Midbrain (tissue), 1 donor: ENCODE measurements at places on chromosomes 2 and 18.
A peak's percentile ranks its signal among the peaks of the same experiment; 100 is the strongest.

GRCh38 chr2:98454500-98455235, 10.0 kb downstream of the INPP4A start:
- no peak for DNase-seq

- no peak for DNase-seq
These were observed 155.8 kb upstream of the RND3 start for GRCh38 chr2:150643114-150643725.

GRCh38 chr2:208269091-208269490, 3.0 kb downstream of the PIKFYVE start:
- no peak for DNase-seq

DNA sequence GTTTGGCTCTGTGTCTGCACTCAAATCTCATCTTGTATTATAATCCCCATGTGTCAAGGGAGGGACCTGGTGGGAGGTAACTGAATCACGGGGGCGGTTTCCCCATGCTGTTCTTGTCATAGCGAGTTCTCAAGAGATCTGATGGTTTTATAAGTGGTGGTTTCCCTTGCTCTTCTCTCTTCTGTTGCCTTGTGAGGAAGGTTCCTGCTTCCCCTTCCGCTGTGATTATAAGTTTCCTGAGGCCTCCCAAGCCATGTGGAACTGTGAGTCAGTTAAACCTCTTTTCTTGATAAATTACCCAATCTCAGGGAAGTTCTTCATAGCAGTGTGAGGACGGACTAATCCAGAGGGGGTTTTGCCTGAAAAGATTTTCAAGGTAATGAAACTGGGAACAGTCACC, 245.4 kb downstream of the GALR1 start:
- no peak for DNase-seq

GRCh38 chr2:172701250-172701649, 34.4 kb upstream of the RAPGEF4 start:
- no peak for DNase-seq

DNA sequence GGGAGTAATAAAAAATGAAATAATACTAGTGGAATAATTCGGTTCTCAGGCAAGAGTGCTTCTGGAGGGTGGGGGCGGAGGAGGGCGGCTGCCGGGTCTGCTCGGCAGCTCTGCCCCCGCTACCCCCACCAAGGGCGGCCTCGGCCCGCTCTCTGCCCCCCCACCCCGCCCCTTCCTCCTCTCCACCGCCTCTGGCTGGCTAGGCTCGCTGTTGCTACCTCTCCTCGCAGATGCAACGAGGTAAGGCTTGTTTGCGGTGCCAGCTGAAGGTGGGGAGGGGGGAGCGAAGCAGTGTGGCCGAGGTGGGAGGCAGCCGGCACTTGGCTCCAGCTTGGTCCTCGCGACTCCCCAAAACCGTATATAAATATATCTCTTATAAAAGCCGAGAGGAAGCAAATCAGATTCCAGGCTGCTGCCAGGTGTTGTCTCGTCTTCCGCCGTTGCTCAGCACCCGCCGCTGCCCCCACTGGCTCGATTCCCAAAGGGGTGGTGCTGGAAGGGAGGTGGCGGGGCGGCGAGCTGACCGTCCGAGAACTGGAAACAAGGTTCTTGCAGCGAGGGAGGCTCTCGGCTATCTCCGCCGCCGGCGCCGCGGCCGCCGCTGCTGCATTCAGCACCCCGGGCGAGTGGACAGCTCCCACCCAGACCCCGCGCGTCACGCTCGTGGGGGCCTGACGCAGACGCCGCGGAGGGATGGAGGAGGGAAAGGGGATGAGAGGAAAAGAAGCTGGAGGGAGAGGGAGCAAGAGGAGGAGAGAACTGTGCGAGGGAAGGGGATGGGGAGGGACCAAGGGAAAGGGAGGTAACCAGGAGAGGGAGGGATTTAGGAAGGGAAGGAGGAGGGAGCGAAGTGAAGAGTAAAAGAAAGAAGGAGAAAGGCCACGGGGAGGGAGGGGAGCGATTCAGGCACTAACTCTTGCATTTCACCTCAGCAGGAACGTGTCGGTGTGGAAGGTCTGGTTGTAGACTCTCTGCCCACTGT, at the start of gene MARCHF4:
MARCHF4 (minus strand) TSS at position 763 of the 982 bp plus-strand sequence. CDS start 2,223 bp downstream, outside the sequence.
- DNase-seq, result peak; percentile 69

- DNase-seq, result no peak
These were observed 461 bp downstream of the PRADC1 start for GRCh38 chr2:73232403-73233153.

DNA sequence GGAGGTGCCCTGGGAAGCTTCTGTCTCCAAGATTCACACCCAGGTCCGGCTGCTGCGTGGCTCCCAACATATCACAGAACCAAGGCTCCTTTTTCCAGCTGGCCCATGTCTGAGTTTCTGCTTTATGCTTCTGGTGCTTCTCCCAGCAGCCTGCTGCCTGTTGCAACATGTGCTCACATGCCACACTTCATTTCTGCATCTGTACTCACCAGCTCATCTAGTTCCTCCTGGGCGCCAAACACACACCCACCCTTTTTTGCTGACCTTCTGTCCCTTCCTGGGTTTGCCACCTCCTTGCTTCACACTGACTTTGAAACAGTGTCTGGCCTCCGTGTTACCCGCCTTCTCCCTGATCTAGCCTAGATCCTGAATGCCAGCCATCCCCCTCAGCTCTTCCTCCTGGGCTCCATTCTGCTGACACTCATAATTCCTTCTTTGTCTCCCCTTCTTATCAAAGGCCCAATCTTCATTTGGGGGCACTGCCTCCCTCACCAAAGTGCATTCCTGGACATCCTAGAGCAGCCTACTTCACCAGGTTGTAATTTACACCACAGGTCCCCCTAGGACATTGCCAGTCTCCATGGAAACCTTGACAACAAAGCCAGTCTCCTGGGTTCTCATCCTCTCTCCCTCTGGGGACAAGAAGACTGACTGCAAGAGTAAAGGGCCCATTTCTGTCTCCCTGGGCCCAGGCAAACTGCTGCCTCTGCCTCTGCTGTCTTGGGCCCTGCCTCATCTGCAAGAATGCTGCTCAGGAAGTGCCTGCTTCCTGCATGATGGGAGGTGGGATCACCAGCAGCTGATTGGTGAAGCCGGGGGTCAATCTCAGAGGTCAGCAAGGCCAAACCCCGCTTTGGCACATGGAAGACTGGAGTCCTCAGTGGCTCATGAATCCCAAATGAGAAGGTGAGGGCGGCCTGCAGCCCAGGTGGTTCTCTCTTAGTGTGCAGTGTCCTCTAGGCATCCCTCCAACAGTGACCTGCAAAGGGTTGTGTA, 13.9 kb upstream of the PROM2 start:
- no peak for DNase-seq

DNA sequence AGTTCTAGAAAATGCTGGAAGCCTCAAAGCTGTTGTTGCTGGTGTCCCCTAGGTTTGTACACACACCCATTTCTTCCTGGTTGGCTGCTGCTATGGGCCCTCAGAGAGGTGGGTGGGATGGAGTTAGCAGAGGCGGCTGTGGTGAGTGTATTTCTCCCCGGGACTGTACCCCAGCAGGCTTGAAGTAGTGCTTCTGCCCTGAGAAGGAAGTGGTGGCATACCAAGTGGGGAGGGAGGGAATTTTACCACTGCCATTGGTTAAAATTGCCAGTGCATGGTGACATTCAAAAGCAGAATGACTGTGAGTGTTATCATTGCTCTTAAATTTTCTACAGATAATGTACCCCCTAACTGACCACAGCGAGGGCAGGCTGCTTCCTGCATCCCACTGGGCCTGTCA, 125.6 kb upstream of the CAPN13 start:
- DNase-seq, result no peak

- DNase-seq, result peak; percentile 68
These were observed 563.1 kb upstream of the PIK3C3 start for GRCh38 chr18:41391616-41392595.

DNA sequence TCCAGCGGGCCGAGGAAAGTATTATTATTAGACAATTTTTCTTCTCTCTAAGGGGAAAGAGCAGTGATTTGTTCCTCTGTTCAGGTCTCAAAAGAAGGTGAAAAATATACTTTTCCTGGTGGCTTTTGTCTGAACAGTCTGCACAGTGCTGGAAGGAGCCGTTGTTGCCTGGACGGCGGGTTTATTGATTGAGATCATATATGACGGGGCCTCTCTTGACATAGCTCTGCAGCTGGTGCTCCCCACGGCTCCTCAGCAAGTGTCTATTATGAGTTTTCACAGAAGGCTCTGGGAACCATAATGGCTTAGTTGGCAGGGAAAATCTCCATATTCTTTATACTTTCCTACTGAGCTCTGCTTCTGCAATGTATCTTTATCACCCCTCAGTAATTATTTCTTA, 42.9 kb downstream of the FSHR start:
- DNase-seq, result no peak

GRCh38 chr2:85705680-85706039, 11.5 kb downstream of the GNLY start:
- no peak for DNase-seq

- no peak for DNase-seq
These were observed 6.6 kb downstream of the ACMSD start for GRCh38 chr2:134845028-134845427.

GRCh38 chr2:3482363-3482821, 36.9 kb downstream of the ADI1 start:
- no peak for DNase-seq

DNA sequence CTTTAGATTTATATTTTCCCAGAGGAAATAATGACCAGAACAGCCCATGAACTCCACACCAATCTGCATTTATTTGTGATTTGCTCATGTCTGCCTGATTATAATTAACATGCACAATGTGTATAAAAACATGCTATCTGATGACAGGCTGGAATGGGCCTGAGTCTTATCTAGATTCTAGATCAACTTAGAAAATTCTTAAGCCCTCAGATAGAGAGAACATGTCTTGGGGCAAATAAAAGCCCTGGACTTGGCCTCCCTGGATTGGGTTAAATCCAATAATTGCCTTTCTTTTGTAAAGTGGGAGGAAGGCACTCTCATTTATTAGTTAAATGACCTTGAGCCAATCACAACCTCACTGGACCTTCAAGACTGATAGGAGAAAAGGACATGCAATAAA, 61.8 kb downstream of the EVA1A start:
- no peak for DNase-seq

DNA sequence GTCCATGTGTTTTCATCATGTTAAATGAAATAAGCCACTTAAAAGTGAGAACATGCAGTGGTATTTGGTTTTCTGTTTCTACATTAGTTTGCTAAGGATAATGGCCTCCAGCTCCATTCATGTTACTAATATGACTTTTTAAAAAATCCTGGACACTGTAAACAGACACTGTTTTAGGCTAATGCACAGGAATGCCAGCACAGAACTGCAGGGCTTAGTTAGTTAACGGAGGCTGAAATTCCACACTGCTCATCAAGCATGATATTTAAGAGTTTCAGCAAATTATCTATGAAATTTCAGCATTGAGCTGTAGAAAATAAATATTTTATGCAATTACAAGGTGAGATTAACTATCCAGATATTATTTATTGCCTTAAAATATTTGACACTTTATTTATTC, 42.5 kb upstream of the PAX3 start:
- DNase-seq, result no peak

DNA sequence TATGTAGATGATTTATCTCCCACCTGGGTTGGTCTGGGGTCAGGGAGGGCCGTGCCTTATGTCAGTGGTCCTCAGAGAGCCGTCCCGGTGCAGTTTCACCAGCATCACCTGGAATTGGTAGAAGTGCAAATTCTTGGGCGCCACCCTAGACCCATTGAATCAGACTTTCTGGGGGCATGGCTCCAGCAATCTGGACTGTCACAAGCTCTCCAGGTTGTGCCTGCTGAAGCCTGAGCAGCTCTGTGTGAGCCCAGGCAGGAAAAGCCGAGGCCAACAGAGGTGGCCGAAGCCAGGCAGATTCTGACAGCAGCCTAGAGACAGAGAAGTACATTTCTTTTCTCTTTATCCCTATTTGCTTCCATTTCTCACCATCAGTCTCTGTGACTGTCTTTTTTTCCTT, 98.4 kb upstream of the SEC11C start:
- no peak for DNase-seq

DNA sequence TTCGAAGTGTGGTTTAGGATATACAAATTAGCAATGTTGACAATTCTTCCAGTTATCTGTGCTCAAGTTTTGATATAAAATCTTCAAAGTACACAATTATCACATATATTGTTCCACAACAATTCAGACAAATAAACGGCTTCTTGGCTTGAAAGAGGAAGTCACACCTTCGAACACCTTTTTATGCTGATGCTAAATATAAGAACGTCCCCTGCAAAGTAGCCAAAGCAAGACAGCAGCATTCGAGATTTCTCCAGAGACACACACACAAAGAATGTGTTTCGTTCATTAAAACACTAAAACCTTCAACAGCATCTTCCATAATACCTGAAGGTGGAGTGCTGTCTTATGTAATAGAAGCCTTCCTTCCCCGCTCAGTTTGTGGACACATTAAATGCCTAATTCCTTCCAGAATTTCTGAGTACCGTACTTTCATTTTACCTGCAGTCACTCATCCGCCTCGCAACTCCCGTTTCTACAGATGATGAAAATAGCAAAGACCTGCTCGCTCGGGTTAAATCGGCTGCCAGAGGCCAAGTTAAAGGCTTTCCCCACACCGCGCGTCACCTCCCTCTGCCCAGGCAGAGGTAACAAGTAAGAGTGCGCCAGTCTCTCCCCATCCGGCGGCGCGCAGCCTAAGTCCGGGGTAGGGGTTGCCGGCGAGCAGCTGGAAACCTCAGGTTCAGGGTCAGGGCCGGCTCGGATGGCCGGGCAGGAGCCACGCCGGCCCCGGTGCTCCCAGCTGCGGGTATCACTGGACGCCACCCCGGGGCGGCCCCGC, 847 bp downstream of the SERPINE2 start:
- DNase-seq, result no peak

DNA sequence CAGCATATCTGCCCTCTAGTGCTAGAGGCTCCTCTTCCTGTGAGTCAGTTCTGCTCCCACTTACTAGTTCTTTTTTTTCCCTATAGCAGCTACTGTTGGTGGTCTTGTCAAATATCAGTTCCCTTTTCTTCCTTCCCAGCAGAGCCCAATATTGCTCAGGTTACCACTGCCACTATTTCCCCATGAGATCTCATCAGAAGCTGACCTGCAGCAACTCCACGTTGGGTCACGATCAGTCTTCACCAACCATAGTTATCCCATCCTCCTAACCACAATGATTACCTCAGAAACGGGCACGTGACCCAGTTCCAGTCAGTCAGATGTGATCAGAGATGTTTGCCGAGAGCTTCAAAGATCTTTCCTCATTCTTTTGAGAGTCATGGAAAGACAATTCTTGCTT, 59.7 kb upstream of the CAPN13 start:
- no peak for DNase-seq

- peak; percentile 77 for DNase-seq
These were observed 830 bp downstream of the DNER start for GRCh38 chr2:229713371-229714079.

GRCh38 chr2:6828299-6828584, 37.5 kb downstream of the CMPK2 start:
- peak; percentile 25 for DNase-seq
